Thyroid gland (tissue), 4 donors: ENCODE measurements at places on chromosomes 1 and 21. TPM values are rescaled to one million over a fixed set of nuclear protein-coding genes. Genes with fewer than 3 reads are reported as not detected.

GRCh38 chr1:73331726-73332125 is 866.2 kb downstream of the LRRIQ3 start:
- no peak for DNase-seq

- DNase-seq = peak; percentile 13
These were observed 213.6 kb upstream of the ESRRG start for GRCh38 chr1:216936779-216937178.

The OR2G6 gene
- not detected for total RNA-seq

The KCNE1 gene
- 2.6 TPM for total RNA-seq

The RO60 gene
- total RNA-seq = 90.1 TPM

The SLC25A33 gene
- total RNA-seq = 13.7 TPM

The A3GALT2 gene
- not detected for total RNA-seq

The C1QB gene
- 115 TPM for total RNA-seq
